ENCODE measurements at places on chromosomes 12 and 14.

DNA sequence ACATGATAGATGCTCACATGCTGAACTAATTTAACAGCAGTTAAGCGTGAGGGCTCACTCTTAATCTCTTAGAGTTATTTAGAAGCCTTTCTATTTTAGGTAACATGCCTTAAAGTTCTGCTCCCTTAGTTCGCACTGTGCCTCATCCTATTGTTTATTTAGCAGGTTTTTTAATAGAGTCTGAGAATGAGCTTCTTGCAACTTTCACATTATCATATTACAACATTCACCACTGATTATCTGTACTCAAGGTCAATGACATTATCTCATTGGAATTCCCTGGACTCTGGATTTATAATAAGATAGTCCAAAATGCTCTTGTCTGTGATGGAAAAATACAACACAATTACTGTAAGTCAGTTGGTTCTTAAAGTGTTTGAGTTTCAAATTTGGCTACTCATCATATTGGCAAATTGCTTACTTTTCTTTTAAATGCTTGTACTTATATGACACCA is 183.6 kb upstream of the SLC38A2 start:
- no peak for DNase-seq

DNA sequence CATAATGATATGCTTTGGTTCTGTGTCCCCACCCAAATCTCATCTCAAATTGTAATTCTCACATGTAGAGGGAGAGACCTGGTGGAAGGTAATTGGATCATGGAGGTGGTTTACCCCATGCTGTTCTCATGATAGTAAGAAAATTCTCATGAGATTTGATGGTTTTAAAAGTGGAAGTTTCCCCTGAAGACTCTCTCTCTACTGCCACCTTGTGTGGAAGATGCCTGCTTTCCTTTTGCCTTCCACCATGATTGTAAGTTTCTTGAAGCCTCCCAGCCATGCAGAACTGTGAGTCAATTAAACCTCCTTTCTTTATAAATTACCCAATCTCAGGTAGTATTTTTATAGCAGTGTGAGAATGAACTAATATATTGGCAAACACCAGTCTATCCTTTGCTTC is 260.4 kb upstream of the PPFIA2 start:
- no peak for DNase-seq

GRCh38 chr12:52221912-52222457 is 11.1 kb upstream of the KRT7 start:
- DNase-seq = no peak

- peak; percentile 84 for DNase-seq
These were observed 9.8 kb upstream of the HSP90AA1 start for GRCh38 chr14:102096569-102097188.

GRCh38 chr14:90811641-90812040 is 4.6 kb downstream of the TTC7B start:
- DNase-seq = no peak

GRCh38 chr12:66620026-66620425 is 58.9 kb downstream of the GRIP1 start:
- DNase-seq = no peak

GRCh38 chr12:47100160-47100559 is 20.4 kb upstream of the AMIGO2 start:
- DNase-seq = no peak

- peak; percentile 71 for DNase-seq
These were observed 59.5 kb downstream of the SCARB1 start for GRCh38 chr12:124804011-124804621.

DNA sequence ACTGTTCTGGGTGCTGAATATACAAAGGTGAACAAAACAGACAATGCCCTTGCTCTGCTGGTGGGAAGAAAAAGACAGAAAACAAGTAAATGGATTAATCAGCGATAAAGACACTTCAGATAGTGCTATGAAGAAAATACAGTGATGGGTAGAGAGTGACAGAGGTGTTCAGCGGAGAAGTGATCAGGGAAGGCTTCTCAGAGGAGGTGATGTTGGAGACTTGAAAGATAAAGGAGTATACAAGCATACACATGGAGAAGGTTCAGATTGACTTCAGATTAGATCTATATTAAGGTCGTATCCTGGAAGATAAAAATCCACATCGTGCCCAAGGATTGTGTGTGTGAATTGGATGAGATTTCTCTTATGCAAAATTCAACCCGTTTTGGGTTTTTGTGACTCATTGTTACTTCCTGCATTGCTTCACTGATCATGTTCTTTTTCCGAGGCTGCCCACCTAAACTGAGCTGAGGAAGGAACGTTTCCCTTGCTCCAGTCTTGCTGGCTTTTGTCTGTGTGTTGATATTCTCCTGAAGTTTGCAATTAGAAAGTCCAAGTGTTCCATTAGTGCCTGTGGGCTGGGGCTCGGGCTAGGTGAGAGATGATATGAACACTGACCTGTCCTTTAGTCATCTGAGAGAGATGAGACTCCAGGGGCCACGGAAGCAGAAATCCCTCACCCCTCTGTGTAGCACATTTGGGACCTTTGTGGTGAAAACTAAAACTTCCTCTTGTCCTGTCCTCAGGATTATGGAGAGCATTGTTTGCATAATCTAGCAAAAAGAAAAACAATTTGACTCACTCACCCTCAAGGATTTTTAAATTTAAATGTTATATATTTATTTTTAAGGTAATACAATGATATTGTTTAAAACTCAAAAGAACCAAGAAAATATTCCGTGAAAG is 27.6 kb downstream of the PLXNC1 start:
- DNase-seq = no peak

DNA sequence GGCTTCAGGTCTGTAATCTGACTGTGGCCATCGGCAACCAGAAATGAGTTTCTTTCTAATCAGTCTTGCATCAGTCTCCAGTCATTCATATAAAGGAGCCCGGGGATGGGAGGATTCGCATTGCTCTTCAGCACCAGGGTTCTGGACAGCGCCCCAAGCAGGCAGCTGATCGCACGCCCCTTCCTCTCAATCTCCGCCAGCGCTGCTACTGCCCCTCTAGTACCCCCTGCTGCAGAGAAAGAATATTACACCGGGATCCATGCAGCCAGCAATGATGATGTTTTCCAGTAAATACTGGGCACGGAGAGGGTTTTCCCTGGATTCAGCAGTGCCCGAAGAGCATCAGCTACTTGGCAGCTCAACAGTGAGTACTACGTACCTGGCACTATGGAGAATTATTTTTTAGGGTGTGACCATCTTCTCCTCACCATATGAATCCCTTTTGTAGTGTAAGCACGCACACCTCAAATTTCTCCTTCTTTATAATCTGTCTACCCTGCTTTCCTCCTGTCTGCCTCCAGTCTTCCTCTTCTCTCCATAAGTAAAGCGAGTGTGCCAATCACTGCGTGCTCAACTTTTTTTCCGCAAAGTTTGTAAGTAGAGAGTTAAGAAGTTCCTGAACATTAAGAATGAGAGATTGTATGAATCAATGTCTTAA is at the start of gene TPH2:
TSS of gene TPH2 (plus strand) at position 118 of the 658 bp plus-strand sequence. CDS start at position 260, 142 bp downstream.
- peak; percentile 75 for DNase-seq

DNA sequence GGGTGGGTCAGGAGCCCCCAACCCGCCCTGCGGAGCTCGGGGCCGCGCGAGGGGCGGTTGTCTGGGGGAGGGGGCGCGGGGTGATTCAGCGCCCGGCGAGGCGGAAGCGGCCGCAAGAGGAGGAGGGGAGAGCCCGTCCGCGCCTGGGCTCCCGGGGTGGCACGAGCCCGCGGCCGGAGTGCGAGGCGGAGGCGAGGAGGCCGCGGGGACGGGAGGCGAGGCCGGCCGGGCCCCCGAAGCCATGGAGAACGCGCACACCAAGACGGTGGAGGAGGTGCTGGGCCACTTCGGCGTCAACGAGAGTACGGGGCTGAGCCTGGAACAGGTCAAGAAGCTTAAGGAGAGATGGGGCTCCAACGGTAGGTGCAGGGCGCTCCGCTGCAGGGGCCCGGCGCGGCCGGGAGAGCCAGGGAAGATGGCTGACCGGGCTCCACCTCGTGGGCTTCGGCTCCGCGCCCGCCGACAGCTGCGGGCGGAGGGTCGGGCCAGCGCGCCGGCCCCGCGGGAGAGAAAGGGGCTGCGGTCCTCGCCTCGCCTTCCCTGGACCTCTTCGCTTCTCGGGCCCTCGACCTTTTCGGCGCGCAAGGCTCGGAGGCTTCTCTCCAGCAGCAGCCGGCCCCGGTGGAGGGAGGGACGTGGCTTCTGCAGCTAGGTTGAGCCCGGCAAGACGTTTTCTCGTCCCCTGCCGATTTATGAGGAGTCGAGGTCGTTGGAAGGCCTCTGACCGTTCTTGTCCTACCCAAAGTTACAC is 677 bp downstream of the ATP2A2 start:
- peak; percentile 70 for DNase-seq

DNA sequence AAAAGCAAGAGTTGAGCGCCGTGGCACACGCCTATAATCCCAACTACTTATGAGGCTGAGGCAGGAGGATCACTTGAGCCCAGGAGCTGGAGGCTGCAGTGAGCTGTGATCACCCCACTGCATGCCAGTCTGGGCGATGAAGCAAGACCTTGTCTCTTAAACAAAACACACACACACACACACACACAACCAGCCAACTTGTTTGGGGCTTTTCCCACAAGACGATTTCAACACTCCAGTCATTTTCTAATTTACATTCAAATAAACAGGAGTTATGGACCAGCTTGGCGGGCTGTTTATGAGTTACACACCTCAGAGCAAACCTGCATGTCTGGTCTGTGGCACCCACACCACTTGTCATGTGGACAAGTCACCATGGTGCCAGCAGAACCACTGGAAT is 6.7 kb downstream of the GLTP start:
- DNase-seq = no peak

DNA sequence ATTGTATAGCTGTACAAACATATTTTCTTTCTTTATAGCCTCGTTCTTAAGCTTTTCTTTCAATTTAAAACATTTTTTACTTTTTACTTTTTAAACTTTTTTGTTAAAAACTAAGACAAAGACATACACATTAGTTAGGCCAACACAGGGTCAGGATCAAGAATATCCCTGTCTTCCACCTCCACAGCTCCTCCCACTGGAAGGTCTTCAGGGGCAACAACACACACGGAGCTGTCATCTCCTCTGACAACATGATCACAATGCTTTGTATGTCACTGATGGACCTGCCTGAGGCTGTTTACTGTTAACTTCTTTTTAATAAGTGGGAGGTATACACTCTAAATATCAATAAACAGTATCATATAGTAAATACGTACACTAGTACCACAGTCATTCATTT is 191.3 kb downstream of the SYT10 start:
- DNase-seq = no peak

DNA sequence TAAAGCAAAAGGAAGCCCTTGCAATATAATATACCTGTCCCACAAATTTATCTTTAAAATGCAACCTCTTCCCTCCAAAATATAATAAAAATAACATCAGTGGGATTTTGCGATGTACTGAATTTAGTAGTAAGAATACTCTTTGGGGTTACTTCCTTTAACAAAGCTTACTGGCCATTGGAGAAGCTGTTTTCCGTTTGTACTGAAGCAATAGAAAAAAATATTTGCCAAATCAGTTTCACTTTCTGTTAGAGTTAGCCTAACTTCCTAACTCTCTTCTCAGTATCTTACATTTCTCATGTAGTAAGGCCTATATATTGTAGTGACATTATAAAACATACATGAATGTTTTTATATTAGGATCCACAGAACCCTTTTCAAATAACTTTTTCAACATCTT is 3.7 kb downstream of the MAX start:
- no peak for DNase-seq

DNA sequence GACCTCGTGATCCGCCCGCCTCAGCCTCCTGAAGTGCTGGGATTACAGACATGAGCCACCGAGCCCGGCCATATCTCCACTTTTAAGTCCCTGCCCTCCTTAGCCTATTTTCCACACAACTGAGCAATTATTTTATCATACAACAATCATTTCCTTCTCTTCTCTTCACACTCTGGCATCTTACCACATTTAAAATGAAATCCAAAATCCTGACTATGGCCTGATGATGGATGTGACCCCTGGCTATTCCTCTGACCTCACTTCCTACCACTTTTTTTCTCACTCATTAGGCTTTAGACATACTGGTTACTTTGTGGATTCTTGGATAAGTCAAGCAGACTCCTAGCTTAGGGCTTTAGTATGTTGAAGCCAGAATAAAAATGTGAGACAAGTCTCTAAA is 21.9 kb upstream of the EID3 start:
- DNase-seq = no peak

GRCh38 chr12:52865090-52865944 is 16.5 kb upstream of the KRT78 start:
- peak; percentile 77 for DNase-seq

DNA sequence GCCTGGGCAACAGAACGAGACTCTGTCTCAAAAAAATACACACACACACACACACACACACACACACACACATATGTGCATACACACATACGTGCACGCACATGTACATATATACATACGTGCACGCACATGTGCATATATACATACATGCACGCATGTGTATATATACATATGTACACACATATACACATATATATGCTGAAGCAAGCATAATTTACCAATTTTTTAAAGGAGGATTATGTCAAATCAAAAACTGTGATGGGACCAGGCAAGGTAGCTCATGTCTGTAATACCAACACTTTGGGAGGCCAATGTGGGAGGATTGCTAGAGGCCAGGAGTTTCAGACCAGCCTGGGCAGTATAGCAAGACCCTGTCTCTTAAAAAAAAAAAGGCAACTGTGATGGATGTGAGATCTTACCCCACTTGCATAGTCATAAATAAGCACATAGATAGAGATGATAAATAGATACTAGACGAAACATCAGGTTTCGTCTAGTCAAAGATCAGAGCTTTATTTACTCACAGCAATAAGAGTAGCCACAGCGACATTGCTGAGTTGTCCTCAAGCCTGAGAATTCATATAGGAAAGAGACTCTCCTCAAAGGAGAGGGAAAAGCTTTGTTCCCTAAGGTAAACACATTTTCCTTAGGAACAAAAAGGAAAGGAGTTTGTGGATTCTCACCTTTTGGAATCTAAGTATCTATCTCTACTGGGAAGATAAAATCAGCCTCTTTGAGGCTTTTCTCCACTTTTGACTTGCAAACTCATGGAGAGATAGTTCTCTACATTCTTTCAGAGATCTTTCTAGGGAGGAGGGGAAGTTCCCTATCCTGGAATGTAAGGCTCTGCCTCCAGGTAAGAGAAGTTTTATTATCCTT is 74.7 kb upstream of the AMN1 start:
- DNase-seq = no peak

DNA sequence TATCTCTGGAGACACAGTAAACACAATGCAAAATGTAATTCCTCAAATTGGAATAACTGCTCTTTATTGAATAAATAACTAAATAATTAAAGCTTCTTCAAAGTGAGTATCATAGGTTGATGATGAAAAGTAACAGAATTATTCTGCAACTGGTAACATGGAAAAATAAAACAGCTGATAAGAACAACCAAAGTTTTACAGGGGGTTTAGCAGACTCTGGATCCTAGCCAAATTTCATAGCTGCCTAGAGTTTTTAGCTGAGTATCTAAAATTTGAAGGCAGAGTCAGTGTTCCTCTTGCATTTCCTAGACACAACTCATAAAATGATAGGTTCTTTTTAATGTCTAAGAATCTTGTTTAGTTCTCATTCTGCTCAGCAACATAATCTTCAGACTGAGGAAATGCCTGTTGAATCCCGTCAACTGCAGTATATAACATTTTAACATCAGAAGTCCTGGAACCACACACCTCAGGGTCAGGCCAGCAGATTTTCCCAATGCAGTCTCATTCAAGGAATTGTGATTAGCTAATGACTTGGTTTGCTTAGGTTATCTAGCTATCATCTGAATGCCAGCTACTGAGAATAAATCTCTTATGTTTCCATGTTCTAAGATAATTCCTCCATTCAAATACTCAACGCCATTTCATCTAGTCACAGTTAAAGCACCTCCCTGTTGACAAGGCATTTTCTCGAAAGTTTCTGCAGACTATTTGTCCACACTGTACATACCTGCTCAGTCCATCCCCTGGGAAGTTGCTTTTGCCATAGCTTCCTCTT is 411.6 kb downstream of the BCAT1 start:
- DNase-seq = no peak
